ENCODE measurements at places on chromosomes 6 and 20.

- DNase-seq, result no peak
Observed at GRCh38 chr20:16352321-16352720, 220.9 kb downstream of the KIF16B start.

DNA sequence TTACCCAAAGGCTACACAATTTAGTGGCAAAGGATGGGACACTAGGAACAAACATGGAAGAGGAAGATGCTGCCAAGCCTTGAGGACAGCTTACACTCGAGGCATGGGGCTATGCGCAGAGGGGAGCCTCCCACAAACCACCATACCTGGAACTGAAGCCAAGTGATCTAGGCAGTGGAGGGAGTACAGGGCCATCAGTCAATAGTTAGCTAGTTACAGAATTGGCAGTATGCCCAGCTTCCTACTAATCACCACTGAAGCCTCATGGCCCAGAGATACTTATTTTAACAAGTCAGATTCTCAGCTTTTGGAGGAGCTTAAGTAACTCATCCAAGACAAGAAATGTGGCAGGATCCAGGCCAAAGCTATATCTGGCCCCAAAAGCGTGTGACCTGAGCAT is 226.6 kb upstream of the MOCS1 start:
- DNase-seq, result no peak

DNA sequence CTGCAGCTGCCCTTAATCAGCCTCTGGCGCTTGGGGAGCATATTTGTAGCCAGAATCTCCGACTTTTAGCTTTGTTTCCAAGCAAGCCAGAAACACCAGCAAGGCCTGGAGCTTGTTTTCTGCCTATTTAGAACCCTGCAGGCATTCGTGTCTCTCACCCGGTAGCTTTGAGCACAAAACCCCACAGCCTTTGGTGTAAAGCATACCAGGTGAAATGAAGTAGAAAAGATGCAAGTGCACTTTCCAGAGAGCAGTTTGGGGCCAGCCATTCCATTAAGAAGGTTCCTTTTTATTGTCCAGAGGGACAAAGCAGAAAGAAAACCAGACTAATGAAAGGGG is 736 bp downstream of the FAM217B start:
- no peak for DNase-seq

GRCh38 chr6:169763308-169763707 is 11.9 kb downstream of the ERMARD start:
- DNase-seq, result no peak

GRCh38 chr6:130116273-130116672 is 97.9 kb downstream of the L3MBTL3 start:
- no peak for DNase-seq

DNA sequence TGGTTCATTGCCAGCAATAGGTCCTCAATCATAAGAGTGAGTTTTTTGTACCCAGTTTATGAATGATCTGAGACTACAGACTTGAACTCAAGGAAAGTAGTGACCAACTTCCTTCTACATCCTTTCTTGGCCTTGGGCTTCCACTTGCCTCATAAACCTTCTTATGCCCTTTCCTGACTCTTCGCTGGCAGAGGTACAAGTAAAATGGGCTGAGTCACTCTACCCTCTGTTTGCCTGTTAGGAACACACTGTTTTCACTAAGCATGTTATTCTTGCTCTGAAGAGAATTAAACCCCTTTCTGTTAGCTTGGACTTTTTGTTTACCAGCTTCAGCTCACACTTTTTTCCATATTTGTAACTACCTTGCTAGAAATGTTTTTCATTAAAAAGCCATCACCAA is 74.4 kb downstream of the PKHD1 start:
- DNase-seq, result no peak

GRCh38 chr6:138691595-138692057 is 81.9 kb upstream of the CCDC28A start:
- DNase-seq, result no peak

DNA sequence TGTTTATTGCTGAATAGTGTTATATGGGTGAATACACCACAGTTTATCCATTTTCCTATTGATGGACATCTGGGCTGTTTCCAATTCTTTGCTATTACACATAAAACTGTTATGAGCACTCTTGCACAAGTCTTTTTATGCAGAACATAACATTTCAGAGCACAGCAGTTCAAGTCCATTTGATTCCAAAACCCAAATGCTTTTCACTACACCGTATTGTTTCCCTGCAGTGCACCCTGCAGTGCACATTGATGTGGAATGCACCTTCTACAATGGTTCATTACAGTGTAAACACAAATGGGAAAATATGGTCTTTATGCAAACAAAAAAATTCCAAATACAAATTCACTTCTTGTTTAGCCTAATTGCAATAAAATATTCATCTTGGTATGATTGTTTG is 3.6 kb upstream of the SLC2A12 start:
- DNase-seq, result no peak

- no peak for DNase-seq
Observed at GRCh38 chr20:63699466-63700198, 3.2 kb downstream of the TNFRSF6B start.

DNA sequence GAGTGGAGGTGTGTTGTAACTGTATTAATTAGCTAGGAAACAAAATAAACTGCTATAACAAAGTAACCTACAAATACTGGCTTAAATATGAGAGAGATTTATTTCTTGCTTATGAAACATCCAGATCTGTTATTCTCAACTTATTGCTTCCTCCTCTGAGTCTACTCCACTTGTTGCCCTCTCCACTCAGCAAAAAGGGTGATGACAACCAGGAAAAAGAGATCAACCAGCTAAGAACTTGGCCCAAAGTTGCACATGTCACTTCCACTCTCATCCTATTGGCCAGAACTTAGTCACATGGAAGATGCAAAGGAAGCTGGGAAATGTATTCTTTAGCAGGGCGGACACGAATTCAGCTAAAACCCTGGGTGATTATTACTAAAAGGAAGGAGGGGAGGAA is 5.2 kb upstream of the TP53RK start:
- no peak for DNase-seq

- no peak for DNase-seq
Observed at GRCh38 chr6:14517516-14518105, 400.0 kb downstream of the CD83 start.

DNA sequence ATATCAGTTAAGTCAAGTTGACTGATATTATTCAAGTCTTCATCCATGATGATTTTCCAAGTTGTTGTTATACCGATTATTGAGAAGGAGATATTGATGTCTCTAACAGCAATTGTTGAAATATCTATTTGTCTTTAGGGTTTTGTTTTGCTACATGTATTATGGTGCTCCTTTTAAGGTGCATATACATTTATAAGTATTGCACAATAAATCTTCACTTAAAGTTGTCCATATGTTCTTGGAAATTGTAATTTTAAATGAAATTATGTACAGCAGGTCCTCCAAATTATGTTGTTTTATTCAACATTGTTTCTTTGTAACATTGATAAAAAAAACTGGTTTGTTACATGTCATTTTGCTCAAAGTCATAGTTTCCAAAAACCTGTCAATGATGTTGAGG is 650.7 kb upstream of the CITED2 start:
- DNase-seq, result no peak

DNA sequence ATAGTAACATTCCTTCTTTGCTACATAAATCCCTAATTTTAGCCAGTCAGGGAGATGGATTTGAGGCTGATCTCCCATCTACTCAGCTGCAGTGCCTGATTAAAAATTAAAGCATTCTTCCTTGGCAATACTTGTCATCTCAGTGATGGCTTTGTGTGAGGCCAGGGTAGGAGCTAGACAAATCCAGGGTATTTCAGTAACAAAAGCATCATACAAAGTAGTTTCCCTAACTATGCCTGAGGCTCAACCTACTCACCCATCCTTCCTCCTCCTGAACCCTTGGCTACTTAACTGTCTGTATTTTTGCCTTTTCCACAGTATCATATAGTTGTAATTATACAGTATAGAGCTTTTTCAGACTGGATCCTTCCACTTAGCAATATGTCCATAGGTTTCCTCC is 37.7 kb downstream of the HLA-DRB5 start:
- no peak for DNase-seq

DNA sequence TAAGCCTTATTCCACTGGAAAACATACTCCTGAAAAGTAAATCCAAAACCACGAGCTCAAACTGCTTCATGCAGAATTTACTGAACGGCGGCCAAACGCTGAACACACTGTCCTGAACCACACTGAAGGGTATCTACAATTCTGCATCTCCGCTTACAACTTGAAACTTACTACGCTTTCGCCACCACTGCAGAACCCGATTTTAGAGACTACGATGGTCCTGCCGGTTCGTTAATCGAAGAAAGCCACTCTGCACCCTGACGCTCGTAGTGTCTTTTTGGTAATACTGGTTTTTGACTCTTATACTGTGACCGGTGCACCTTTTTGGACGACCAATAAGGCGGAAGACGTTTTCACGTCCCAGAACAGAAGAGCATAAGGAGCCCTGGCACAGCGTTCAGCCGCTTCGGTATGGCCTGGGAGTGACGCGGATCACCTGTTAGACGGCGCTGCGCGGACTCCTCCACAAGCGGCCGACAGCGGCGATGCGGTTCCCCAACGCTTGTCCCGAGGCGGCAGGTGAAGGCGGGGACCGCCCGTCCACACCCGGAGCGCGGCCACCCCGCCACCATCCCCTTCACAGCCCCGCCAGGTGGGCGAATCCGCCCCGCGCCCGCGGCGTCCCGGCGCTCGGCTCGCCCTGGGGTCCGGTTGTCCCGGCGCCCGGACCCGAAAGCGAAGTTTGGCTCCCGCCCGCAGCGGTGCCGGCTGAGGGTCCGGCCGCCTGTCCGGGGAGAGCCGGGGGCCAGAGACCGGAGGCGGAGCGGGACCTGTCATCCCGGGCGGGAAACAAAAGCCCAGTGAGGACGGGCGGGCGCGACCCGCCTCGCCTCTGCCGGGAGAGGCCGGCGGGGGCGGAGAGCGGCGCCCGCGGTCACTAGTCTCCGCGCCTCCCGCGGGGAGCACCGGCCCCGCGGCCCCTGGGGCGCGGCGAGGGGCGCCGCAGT is 784 bp downstream of the FKBP5 start:
- DNase-seq, result peak; percentile 46

GRCh38 chr6:2745246-2745645 is 5.5 kb downstream of the MYLK4 start:
- no peak for DNase-seq

DNA sequence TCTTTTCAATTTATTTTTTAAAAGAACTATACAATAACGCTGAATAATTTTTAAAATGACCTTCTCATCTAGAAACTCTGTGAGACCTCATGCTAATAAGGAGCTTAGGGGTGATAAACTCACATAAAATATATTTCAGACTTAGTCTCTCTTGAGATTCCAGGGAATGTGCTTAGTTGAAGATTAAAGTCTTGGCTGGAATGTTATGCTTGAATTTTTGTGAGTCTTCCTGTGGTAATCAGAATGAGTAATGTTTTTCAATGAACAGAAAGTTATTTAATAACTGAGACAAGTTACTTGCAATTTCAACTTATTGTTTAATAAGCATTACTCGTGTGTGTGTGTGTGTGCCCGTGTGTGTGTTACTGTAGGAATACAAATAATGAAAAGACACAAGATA is 379.9 kb upstream of the EPHA7 start:
- no peak for DNase-seq

DNA sequence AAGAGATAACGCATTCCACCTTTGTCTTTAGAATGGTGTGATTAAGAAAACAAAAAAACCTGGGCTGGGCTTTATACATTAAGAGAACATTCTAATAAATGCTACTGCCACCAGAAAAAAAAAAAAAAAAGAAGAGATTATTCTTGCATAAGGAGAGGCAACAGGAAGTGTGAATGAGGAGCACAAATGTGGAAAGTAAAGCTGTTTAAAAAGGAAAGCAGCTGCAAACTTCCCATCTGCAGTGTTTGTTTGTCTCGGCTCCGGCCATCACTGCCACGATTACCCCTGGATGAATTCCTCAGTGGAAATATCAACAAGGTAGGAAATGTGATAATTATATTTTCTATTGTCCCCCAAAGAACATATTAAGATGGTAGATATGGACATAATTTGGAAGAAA is 223.9 kb downstream of the PHF3 start:
- no peak for DNase-seq

GRCh38 chr6:84033523-84034451 is at the start of gene MRAP2:
MRAP2 (plus strand) TSS chr6:84033772; CDS start chr6:84055319, 21,547 bp downstream.
- peak; percentile 2 for DNase-seq

DNA sequence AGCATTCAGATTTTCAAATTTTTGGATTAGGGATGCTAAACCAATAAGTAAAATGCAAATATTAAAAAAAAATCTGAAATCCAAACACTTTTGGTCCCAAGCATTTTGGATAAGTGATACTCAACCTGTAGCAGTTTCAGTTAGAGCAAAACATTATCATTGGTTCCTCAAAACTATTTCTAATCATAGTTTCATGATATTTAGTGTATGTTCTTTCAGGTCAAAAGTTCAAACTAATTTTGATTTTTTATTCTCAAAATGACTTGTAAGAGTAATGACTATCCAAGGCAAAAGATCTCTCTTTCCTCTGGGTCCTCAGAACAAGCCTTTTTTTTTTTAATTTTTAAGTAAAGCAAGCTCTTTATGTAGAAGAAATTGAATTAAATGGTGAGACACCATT is 64.0 kb upstream of the TFB1M start:
- DNase-seq, result no peak

- DNase-seq, result peak; percentile 66
Observed at GRCh38 chr6:33297956-33298772, 578 bp downstream of the RGL2 start.

GRCh38 chr6:20838113-20838512 is 303.9 kb downstream of the CDKAL1 start:
- DNase-seq, result no peak

- no peak for DNase-seq
Observed at GRCh38 chr6:129667034-129667433, 42.9 kb downstream of the ARHGAP18 start.

All from stimulated activated CD4-positive, alpha-beta T cell treated with anti-CD3 and anti-CD28 coated beads, Interleukin-15, amount 100 ng/mL, for 48 hours (primary cell).